ENCODE measurements at places on chromosomes 5 and 9.

- DNase-seq, result no peak
Observed at GRCh38 chr5:160850421-160850820, 1.6 kb downstream of the ATP10B start.

DNA sequence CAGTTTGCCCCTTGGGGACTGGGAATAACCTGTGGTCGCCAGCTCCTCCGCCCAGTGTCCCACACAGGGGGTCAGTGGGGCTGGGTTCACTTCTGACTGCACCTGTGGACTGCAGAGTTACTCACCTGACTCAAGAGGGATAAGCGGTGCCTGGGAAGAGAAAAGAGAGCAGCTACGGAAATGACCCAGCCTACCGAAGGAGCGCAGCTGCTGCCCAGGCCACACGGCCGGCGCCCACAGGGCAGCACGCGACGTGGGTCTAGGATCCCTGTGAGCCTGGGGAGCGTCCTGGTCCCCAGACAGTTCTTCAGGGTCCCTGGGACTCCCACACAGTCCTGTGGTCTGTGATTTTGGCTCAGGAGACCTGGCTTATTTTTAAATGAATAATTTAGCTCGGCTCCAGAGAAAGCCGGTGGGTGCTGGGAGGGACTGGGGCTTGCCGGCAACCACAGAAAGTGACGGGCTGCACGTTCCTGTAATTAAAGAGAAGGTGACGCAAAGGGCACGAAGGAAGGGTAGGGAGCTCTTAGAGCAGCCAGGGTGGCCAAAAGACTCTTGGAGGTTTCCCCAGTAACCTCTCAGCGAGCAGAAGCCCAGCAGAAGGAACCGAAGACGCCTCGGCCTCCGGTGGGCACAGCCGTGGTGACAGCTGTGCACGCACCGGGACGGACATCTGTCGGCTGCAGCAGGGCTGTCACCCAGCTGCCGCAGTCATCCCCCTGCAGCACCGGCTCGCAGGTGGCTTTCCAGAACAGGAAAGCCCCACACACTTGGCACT, 97.5 kb upstream of the FCN2 start:
- DNase-seq, result no peak

DNA sequence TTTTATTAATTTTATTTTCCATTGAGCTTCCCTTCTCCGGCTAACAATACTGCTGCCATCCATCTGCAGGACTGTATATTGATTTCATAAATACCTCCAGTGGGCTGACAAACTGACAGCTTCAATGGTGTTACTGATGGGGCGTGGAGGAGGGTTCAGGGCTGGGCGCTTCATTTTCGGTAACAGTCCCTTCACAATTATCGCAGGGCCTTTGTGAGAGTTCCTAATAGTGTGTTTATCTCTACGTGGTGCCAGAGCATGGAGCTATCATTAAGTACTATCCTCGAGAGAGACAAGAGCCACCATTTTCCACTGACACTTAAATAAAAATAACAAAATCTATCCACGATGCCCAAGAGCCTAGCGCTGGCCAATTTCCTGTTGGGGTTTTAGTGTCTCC, 307.0 kb upstream of the PANK3 start:
- no peak for DNase-seq

- no peak for DNase-seq
Observed at GRCh38 chr5:179311091-179311470, 34.2 kb downstream of the ADAMTS2 start.

GRCh38 chr5:72841756-72842535, 25.5 kb downstream of the TNPO1 start:
- no peak for DNase-seq

DNA sequence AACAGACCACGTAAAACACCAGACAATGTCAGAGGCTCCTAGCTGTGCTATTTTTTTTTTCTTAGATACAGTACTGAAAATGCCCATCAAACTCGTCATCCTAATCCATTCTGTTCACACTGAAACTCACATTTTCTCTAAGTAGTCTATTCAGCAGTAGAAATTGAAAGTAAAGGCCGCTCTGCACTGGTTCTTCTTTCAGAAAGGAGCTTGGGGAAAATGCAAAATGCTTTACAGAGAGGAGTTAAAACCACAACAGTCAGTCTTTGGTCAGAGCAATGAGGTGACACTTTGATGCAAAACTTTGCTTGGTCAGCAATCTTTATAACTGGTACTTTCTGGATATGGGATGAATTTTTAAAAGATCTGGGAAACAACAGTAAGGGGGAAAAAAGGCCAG, 43.8 kb upstream of the SUSD1 start:
- no peak for DNase-seq

DNA sequence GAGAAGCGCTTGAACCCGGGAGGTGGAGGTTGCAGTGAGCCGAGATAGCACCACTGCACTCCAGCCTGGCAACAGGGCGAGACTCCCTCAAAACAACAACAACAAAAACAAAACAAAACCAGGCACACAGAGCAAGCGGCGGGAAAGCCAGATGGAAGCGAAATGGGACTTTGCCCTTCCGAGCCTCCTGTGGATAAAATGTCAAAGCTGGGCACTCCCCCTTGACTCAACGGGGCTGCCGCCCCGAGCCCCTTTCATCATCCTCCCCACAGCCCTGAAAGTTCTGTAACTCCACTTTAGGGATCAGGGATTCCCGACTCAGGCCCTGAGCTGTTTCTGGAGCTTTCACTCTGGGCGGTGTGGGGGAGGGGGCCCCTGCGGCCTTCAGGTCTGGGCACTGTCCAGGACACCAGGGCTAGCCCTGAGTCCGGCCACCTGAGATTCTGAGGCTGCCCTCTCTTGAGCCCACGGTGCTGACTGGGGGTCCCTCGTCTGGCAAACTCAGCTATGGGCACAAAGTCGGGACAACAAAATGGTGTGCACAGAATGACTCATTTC, 30.6 kb upstream of the OBP2B start:
- DNase-seq, result no peak

- no peak for DNase-seq
Observed at GRCh38 chr5:119374901-119375300, 19.1 kb downstream of the TNFAIP8 start.

DNA sequence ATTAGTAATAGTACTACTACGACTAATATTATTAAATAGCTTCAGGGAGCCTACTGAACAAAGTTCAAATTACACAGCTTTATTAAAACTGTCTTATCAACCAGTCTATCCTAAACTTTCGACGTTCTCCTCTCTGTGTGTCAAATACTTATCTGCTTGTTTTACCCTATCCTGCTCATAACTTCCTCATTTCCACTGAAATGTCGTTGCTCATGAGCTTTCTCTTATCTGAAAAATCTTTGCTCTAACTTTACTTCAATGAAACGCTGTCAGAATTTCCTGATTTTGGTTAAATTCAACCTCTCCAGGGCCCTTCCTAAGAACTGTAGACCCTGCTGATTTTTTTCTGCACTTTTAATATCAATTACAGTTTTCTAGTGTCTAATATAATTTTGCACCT, 1431.0 kb upstream of the WWC1 start:
- no peak for DNase-seq

DNA sequence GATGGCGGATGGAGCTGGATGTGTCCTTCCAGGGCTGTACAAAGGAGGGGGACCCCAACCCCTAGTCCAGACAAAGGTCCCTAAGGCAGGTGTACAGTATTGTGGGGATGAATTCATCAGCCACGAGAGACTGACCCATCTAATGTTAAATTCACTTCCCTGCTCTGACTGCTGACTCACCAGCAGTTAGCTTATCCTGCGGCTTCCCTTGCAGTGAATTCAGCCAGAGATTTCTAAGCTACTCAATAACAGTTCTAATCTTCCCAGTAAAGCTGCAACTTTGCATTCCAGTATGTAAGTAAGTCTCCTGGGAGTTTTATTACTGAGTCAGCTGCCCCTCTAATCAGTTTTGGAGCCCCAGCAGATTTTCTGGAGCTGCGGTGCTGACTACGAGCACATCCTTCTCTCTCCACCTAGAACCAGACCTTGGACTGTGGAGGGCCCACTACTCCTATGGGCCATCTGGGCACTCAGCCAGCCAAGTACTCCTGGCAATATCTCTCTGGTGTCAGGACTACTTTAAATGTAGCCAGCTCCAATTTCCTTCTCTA, 16.1 kb downstream of the B4GALT1 start:
- DNase-seq, result no peak

GRCh38 chr5:119453040-119453373, 710 bp downstream of the HSD17B4 start:
- no peak for DNase-seq

- DNase-seq, result no peak
Observed at GRCh38 chr5:131081374-131081773, 83.7 kb downstream of the HINT1 start.

DNA sequence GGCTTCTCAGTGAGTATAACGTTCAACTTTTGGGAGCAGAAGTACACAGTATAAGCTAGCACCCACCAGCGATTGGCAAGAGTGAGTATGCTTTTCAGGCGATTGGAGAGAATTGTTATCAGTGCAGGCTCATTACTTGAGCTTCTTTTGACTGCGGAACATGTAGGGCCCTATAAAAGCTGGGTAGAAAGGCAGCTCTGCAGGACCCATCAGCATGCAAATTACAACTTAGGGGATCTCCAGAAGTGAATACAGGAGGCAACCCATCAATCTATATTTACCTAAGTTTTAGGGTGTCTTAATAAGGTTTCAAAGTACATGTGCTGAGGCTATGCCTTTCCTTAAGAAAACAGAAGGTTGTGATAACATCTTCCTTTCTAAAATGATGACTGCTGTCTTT, 225.0 kb downstream of the MLLT3 start:
- DNase-seq, result no peak

DNA sequence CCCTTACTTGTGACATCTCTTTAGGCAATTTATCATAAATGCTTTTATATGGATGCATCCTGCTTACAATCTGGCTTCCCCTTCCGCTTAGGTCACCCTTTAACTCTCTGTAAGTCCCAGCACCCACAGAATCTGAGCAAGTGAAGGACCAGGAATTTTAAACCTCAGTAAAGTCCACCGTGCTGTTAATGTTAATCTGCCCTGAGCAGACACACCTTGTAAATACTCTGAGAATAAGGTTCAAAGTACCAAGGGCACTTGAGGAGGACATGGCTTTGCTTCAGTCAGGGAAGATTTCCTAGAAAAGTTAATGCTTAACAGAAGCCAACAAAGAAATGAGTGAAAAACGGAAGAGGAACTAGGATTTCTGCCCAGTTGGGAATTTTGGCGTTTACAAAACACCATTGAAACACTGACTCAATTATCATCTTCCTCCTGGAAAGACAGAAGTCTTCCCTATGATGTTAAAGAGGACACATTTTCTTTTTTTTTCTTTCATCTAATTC, 26.4 kb upstream of the TTC39B start:
- DNase-seq, result no peak

DNA sequence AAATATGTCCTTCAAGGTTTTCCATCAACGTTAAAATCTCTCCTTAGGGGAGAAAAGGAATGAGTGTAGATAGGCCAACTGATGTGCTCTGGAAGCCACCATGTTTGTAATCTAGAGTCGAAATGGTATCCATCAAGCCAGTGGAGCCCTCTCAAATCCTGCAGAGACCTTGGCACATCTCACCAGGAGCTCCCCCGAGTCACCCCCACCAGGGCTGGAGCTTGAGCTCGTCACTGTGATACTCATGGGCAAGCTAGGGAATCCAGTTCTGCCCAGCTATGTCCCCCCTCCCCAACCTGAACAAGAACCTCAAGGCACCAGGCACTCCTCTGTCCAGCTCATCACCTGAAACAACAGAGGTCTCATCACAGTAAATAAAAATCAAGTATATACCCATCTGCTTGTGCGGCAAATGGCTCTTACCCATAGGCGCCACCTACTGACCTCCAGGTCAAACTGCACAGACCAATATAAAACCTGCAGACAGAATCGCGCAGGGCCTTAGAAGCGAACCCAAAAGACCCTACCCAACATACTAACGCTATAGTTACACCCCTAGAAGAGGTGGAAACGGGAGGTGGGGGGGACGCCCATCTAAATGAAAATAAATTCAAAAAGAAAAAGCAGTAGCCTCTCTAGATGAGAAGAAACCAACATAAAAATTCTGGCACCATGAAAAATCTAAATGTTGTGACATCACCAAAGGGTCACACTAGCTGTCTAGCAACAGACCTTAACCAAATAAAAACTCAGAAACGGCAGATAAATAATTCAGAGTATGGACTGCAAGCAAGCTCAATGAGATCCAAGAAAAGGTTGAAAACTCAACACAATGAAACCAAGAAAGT, 75.0 kb downstream of the TTC39B start:
- no peak for DNase-seq

DNA sequence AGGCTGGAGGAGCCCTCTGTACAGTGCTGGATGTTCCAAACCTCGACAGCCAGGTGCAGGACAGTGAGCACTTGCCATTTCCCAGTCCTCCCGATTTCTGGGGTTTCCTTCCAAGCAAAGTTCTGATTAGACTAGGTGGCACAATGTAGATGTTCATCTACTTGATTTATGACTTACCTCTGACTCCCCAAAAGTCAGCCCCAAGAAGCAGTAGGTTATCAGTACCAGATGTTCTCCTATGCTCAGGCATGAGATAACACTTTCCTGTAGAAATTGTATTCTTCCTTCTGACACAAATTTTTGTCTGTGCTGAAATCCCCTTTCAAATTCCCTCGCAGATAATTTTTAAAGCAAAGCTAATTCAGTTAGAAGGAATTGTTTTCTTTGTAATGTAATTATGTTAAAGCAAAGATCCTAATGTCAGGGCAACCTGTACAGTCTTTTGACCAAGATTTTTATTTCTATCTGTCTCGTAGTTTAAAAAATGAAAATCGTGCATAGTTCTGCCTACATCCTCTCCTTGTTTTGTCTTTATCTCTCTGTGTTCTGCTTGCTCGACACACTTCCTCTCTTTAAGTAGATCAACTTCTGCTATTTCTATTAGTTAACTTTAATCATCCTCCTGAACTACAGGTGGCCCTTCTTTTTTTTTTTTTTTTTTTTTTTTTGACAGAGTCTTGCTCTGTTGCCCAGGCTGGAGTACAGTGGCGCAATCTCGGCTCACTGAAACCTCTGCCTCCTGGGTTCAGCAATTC, 102.4 kb upstream of the PJA2 start:
- no peak for DNase-seq

DNA sequence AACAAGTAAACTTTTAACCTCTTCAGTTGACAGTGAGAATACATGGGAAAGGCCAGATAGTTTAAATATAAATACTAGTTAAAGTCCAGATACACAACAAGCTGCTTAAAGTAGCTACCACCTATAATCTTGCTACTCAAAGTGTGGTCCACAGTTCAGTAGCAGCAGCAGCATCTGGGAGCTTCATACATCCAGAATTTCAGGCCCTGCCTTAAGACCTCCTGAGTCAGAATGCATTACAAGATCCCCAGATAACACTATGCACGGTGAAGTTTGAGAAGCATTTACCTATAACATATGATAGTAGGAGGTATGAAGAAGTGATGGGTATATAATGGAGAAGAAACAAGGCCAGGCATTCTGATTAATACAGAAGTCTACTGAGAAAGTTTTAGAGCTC, 244.5 kb downstream of the EFNA5 start:
- DNase-seq, result no peak

DNA sequence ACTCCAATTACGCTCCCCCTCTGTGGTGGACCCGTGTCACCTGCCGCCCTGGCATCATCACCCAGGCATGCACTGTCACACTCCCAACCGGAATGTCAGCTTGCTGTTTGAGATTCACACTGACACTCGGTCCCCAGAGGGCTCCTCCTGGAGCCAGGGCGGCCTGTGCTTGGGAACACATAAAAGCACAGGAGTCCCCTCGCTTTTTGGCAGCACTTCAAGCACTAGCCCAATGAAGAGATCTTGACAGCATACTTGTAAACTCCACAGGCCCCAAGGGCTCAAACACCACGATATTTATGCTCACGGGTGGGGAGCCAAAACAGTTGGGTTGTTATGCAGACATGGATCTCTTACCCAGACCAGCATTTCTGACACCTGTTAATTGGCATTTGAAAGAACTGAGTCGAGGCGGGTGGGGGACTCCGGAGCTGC, 90.8 kb upstream of the EGFLAM start:
- DNase-seq, result no peak
